HuH-7 (cell line): ENCODE measurements at places on chromosomes 12 and 14.
A peak's percentile ranks its signal among the peaks of the same experiment; 100 is the strongest.

- DNase-seq = no peak
Observed at GRCh38 chr14:64217308-64217707, 76.9 kb downstream of the ESR2 start.

GRCh38 chr14:22721213-22721612, 45.3 kb upstream of the OXA1L start:
- DNase-seq = no peak

DNA sequence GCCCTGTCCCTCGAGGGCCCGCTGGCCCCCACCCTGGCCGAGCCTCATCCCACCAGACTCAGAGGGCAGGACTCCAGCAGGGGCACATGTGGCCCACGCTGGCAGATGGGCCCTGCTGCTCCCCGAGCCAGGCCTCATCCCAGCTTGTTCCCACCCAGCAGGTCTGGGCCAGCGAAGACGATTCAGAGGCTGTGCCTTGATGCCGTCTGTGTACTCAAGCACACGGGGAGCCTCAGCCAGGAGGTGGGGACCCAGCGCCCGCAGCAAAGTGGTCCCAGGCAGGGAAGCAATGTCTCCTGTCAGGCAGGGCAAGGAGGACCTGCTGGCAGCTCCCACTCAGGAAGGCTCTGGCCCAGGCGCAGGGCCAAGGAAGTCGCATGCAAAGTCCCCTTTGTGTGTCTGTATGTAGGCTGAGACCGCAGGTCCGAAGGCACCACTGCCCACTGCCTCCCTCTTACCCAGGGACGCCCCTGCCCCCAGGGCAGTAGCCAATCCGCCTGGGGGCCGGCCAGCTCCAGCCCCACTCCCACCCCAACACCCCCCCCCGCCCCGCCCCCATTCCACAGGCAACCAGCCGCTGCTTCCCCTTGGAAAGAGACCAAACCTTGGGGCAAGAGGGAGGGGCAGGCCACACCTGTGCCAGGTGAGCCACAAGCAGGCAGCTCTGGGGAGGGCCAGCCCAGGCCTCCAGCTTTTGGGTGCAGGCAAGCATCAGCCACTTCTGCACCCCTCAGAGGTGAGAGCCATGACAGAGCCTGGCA, 9.4 kb downstream of the DEGS2 start:
- DNase-seq = no peak

GRCh38 chr12:106841510-106842302, 67.2 kb downstream of the RIC8B start:
- DNase-seq = peak; percentile 27

- DNase-seq = no peak
Observed at GRCh38 chr12:51889216-51890132, 1.6 kb downstream of the ANKRD33 start.

DNA sequence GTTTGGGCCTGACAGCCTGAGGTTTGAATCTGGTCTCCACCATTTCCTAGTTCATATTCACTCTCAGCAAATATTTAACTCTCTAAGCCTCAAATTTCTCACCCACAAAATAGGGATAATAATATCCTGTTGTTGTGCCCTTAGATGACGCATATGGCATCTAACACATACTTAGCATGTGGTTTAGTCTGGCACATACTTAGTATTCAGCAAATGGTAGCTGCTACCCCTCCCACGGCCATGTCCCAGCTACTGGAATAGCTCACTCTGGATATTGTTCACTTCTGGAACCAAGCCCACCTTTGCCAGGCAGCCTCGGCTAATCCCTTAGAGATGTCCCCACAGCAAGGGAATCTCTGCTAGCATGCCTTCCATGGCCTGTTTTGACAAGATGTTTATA, 53.3 kb downstream of the BICD1 start:
- no peak for DNase-seq

DNA sequence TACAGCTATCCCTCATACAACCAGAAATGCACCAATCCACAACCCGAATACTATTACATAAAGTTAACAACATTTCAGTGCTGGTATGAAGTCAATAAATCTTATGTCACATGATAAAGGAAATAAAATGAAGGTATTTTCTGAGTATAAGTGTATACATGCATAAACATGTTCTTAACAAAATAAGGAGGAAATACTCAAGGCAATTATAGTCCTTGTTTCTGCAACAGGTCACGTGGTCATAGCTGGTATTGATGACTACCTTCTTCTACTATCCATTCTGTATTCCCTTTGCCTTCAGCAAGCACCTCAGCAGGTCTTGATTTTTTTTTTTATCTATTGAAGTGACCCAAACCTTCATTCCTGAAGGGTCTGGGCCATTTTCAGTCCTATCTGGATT, 675.6 kb downstream of the RPL10L start:
- no peak for DNase-seq

GRCh38 chr14:57161583-57162234, 107.0 kb downstream of the EXOC5 start:
- DNase-seq = no peak

- DNase-seq = no peak
Observed at GRCh38 chr14:31942166-31942841, 134.8 kb upstream of the ARHGAP5 start.

GRCh38 chr12:62533087-62533754, 66.6 kb downstream of the MON2 start:
- DNase-seq = peak; percentile 21

GRCh38 chr12:26564391-26564790, 268.6 kb downstream of the ITPR2 start:
- no peak for DNase-seq
